ENCODE measurements at places on chromosomes 5 and 9. TPM values are rescaled to one million over a fixed set of nuclear protein-coding genes. Genes with fewer than 3 reads are reported as not detected.
A peak's percentile ranks its signal among the peaks of the same experiment; 100 is the strongest.

DNA sequence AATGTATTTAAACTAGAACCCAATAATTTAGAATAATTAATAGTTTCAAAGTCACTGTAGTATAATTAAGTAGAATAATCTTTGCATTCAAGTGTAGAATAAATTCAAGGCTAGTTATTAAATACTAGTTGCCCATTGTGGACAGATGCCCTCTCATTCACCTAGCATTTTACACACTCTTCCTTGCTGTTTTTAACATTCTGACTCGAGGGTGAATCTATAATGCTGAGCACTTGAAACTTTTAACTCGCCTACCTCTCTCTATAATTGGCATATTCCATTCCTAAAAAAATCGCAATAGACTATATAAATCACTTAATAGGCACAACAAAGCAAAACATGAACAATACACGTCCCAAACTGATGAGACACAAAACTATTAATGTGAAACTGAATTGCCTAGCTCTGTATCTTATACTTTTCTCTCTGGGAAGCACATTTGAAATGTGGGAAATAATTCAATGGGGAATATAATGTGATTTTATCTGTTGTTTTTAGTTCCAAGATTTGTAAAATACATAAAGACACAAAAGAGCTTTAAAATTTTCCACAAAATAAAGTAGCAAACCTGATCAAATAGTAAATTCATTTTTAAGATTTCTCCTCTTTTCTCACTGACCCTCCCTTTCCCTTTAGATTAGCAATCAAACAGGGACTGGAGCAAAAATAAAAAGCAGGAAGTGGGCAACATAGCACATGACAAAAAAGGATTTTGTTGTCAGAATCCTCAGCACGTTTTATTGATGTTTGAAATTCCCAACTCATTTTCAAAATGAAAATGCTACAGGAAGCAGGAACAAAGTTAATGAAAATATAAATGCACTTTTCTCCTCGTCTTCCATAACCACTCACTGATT is 295.6 kb downstream of the PDE4D start:
- no peak for DNase-seq

- no peak for DNase-seq
Observed at GRCh38 chr5:55104036-55104772, 1.8 kb downstream of the GZMA start.

- DNase-seq, result no peak
Observed at GRCh38 chr5:141787376-141787775, 90.8 kb downstream of the PCDH1 start.

- no peak for DNase-seq
Observed at GRCh38 chr5:148336704-148337435, 1.5 kb downstream of the SPINK9 start.

- no peak for DNase-seq
Observed at GRCh38 chr9:77582525-77582924, 65.6 kb downstream of the GNA14 start.

- DNase-seq, result no peak
Observed at GRCh38 chr9:130943777-130944176, 4.7 kb upstream of the FIBCD1 start.

DNA sequence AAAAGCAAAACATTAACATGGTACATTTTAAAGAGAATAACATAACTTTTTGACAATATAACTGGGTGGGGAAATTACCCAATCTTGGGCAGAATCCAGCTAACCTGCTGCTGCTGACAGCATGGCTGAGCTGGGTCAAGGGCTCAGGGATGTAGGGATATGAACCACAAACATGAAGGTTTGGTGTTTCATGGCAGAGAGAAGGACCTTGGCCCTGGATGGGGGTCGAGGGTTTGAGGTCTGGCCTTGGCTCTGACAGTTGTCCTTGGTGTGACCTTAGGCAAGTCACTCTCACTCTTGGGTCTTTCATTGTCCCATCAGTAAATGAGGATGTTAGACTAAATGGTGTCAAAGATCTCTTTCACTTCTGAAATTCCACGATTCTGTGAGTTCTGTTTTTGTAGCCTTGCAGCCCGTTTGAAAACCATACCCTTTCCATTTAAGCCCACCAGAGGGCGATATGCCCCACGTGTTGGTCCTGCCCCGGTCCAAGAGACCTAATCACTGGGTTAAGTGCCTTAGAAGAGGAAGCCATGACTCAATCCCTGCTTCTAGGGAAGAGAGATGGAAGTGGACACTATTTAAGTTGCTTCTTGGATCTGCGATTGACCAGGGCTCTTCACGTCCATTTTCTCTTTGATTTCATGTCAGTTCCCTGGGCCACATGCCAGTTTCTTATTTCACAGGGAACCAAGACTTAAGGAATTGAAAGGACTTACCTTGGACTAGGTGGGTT is 56.8 kb upstream of the TEX48 start:
- peak; percentile 80 for DNase-seq

- DNase-seq, result peak; percentile 75
Observed at GRCh38 chr9:7273575-7273974, 515.8 kb downstream of the KDM4C start.

GRCh38 chr9:93288891-93289883 is 105.2 kb downstream of the WNK2 start:
- DNase-seq, result no peak

GRCh38 chr9:21096172-21096900 is 18.6 kb upstream of the IFNB1 start:
- peak; percentile 70 for DNase-seq

GRCh38 chr5:81426359-81427030 is 32.6 kb upstream of the ACOT12 start:
- no peak for DNase-seq

DNA sequence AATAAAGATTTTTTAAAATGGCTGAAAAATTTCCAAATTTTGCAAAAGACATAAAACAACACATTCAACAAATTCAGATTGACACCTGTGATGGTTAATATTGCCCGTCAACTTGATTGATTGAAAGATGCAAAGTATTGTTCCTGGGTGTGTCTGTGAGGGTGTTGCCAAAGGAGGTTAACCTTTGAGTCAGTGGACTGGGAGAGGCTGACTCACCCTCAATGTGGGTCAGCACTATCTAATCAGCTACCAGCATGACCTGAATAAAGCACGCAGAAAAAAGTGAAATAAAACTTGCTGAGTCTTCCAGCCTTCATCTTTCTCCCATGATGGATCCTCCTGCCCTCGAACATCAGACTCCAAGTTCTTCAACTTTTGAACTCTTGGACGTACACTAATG is 868.0 kb upstream of the CTNND2 start:
- no peak for DNase-seq

DNA sequence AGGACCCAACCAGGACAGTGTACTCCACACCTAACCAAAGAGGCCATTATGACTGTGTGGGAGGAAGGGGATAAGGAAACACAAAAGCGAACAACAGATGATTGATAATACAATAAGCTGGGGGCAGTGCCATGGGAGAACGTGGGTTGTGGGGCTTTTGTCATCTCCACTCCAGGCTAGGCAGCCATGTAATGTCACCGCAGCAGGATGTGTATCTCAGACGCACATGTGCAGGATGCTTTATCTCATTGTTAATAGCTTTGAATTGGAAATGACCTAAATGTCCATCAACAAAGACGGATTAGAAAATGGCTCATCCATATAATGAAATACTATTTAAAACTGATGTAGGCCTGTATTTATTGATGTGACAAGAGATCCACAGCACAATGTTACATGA is 51.0 kb downstream of the EPB41L4B start:
- DNase-seq, result no peak

- no peak for DNase-seq
Observed at GRCh38 chr5:74934949-74935751, 69.0 kb upstream of the FAM169A start.

DNA sequence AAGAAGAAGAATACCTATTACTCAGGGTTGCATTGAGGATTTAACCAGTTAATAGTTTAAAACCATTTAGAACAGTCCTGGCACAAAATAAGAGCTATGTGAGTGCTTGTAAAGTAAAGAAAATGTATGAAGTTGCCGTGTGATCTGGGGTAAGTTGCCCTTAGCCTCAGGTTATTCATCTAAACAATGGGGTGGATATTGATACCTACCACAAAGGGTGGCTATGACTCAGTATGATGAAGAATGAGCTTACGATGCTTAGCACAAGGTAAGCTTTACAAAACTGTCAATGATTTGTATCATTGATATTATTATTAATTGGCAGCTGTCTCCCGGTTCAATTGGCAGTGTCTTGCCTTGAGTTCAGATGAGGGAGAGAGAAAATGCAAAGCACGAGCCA is 149.4 kb upstream of the PITX1 start:
- no peak for DNase-seq

- DNase-seq, result no peak
Observed at GRCh38 chr9:116133163-116133562, 20.4 kb upstream of the PAPPA start.

- DNase-seq, result peak; percentile 40
Observed at GRCh38 chr5:117220730-117221129, 646.1 kb upstream of the SEMA6A start.

GRCh38 chr9:37324261-37324683 is 98.2 kb upstream of the GRHPR start:
- DNase-seq, result peak; percentile 6

DNA sequence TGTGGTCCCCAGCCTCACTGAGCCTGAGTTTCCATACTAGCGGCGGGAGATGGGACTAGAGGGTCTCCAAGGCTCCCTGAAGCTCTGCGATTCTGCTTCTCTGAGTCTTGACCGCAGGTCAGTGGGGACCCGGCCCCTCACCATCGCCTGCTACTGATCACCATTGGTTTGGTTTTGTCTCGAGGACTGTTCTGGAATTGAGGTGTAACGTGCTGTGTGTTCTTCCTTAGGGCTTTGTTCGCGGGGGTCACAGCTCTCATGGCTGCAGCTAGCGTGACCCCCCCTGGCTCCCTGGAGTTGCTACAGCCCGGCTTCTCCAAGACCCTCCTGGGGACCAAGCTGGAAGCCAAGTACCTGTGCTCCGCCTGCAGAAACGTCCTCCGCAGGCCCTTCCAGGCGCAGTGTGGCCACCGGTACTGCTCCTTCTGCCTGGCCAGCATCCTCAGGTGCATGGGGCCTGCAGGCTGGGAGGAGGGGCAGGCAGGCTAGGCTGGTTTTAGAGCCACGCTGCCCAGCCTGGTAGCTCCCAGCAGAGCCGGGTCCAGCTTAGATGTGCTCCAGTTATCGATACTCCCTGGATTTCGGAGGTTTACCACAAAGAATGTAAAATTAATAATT is 12.3 kb downstream of the TRAF2 start:
- DNase-seq, result no peak

DNA sequence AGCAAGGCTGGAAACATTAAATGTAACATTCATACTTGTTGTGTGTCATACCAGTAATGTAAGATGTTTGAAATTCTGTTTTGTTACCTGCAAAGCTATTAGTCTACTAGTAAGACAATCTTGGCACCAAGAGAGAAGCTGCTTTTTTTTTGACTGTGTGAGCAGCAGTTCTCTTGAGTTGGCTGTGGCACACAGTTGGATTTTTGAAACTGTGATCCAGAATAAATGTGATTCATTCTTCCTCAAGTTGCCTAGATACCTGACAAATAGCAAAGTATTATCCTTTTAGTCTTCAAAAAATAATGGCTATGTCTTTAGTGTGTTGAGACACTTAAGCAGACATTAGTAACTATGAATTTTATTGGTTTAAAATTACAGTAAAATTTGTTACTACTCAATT is 57.2 kb upstream of the HAPLN1 start:
- no peak for DNase-seq

DNA sequence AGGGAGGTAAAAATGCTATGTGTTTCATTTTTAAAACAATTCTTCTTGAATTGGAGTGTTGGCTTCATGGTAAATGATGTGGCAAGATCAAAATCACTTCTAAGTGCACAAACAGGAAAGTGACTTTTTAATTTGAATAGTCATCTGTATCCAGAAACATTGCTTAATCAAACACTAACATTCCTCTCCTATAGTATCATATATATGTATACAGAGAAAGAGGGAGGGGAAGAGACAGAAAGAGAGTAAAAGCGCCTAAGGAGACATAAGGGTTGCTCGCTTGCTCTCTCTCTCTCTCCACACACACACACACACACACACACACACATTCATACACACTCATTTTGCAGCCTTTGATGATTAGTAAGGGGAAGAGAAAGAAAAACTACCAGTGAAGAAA is 95.4 kb upstream of the PRDM9 start:
- DNase-seq, result peak; percentile 49

- peak; percentile 10 for DNase-seq
Observed at GRCh38 chr5:128965011-128965637, at the start of gene SLC27A6. TSS of gene SLC27A6 (plus strand) at chr5:128965488. CDS start at chr5:128966138, 650 bp downstream.

DNA sequence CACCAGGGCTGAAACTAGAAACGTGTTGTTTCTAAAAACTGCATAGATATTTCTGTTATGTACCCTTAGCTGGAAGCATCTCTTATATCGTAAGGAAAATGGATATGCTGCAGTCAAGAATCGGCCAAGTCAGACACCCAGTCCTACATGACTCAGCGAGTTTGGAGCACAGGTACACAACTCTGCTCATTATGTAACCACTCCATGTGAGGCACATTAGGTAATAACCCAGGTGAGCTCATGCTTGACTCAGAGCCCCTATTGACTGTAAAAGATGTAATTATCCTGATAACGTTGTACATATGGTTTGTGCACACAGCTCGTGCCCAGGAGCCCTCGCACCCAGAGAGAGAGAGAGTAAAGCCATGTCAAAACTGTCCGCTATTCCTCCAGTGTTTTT is 593.7 kb upstream of the ACO1 start:
- no peak for DNase-seq

GRCh38 chr5:31485376-31486207 is 46.3 kb downstream of the DROSHA start:
- no peak for DNase-seq

GRCh38 chr9:5072871-5073270 is 87.8 kb downstream of the JAK2 start:
- DNase-seq, result no peak

GRCh38 chr5:157384971-157385709 is 74.9 kb upstream of the NIPAL4 start:
- peak; percentile 88 for DNase-seq

GRCh38 chr9:2613730-2614271 is 7.8 kb upstream of the VLDLR start:
- DNase-seq, result no peak

GRCh38 chr5:150601491-150602345 is 38.7 kb upstream of the SYNPO start:
- no peak for DNase-seq

PCDHGB7 gene
- 11.3 TPM for total RNA-seq

KLF4 gene
- total RNA-seq, result 0.56 TPM

ANGPTL2 gene
- total RNA-seq, result 3.6 TPM

CCNB1 gene
- total RNA-seq, result 143 TPM

PPIP5K2 gene
- total RNA-seq, result 15.5 TPM

MORN5 gene
- not detected for total RNA-seq

LCNL1 gene
- not detected for total RNA-seq

CDKN2A gene
- 0.25 TPM for total RNA-seq

FOXB2 gene
- not detected for total RNA-seq

ANKRD55 gene
- total RNA-seq, result not detected

RASEF gene
- total RNA-seq, result 0.33 TPM

PDZD2 gene
- total RNA-seq, result 1.9 TPM

ASPN gene
- not detected for total RNA-seq

SLC36A2 gene
- not detected for total RNA-seq

BRIX1 gene
- total RNA-seq, result 12.9 TPM

PDE6A gene
- not detected for total RNA-seq

All from cardiac muscle cell (in vitro differentiated cells and primary cell).